Endodermal cell (in vitro differentiated cells): ENCODE measurements at places on chromosomes 1 and 21. TPM values are rescaled to one million over a fixed set of nuclear protein-coding genes. Genes with fewer than 3 reads are reported as not detected.

- H3K27me3 ChIP-seq: no peaks in the 10 kb centered on the region
- H3K27ac ChIP-seq: no peak overlapping the region
- DNase-seq: no peak
- H3K4me3 ChIP-seq: no peak overlapping the region
- no peaks in the 10 kb centered on the region for H3K36me3 ChIP-seq
Measured at GRCh38 chr21:39881661-39882060, 14.4 kb downstream of the PCP4 start.

GRCh38 chr1:228350831-228351781 lies 55.5 kb downstream of the TRIM11 start:
- no peak overlapping the region for H3K4me3 ChIP-seq
- H3K36me3 ChIP-seq: no peaks in the 10 kb centered on the region
- no peak for DNase-seq
- H3K27me3 ChIP-seq: no peaks in the 10 kb centered on the region

GRCh38 chr1:27136998-27137542 lies 17.9 kb downstream of the SLC9A1 start:
- H3K27ac ChIP-seq: peak overlapping the region; percentile 53
- no peak overlapping the region for H3K4me3 ChIP-seq
- no peaks in the 10 kb centered on the region for H3K27me3 ChIP-seq
- H3K4me1 ChIP-seq: no peaks in the 10 kb centered on the region
- H3K36me3 ChIP-seq: no peaks in the 10 kb centered on the region

- no peak overlapping the region for H3K27ac ChIP-seq
- H3K27me3 ChIP-seq: peaks cover 19% of the 10 kb centered on the region
- no peaks in the 10 kb centered on the region for H3K36me3 ChIP-seq
- H3K4me1 ChIP-seq: no peaks in the 10 kb centered on the region
Measured at GRCh38 chr1:76870037-76870436, 2.8 kb downstream of the ST6GALNAC5 start.

The GNG12 gene
- 7.7 and 9.3 TPM in 2 replicates for total RNA-seq

GRCh38 chr1:157209514-157209913 lies 71.3 kb upstream of the ETV3 start:
- no peaks in the 10 kb centered on the region for H3K27me3 ChIP-seq
- no peaks in the 10 kb centered on the region for H3K4me1 ChIP-seq
- peak; percentile 23 for DNase-seq
- H3K36me3 ChIP-seq: no peaks in the 10 kb centered on the region
- no peak overlapping the region for H3K27ac ChIP-seq

GRCh38 chr1:49181033-49181432 lies 404.3 kb upstream of the BEND5 start:
- DNase-seq: no peak
- H3K27ac ChIP-seq: no peak overlapping the region
- H3K27me3 ChIP-seq: no peaks in the 10 kb centered on the region
- H3K4me1 ChIP-seq: no peaks in the 10 kb centered on the region
- no peak overlapping the region for H3K4me3 ChIP-seq

- DNase-seq: no peak
- no peaks in the 10 kb centered on the region for H3K27me3 ChIP-seq
- no peaks in the 10 kb centered on the region for H3K36me3 ChIP-seq
- no peak overlapping the region for H3K27ac ChIP-seq
- no peak overlapping the region for H3K4me3 ChIP-seq
Measured at GRCh38 chr1:76402128-76402527, 327.6 kb downstream of the ST6GALNAC3 start.

DNA sequence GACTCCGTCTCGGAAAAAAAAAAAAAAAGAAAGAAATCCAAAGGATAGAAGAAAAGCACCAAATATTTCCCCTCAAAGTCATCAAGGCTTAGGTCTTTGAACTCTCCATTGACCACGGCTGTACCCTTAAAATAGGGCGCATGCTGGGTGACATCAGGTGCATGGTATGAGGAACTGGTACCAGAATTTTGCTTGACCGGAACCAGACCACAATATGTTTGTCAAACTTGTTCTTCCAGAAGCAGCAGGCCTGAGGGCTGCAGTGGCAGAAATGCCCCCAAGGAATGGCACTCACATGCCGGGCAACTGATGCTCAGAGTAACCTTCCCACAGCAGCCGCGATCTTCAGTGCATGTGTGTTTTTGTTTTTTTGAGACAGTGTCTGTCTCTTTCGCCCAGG lies 21.0 kb downstream of the RCC1 start:
- H3K36me3 ChIP-seq: peaks cover 46% of the 10 kb centered on the region
- no peak for DNase-seq
- no peak overlapping the region for H3K4me3 ChIP-seq
- no peaks in the 10 kb centered on the region for H3K4me1 ChIP-seq
- no peaks in the 10 kb centered on the region for H3K27me3 ChIP-seq
- H3K27ac ChIP-seq: no peak overlapping the region

DNA sequence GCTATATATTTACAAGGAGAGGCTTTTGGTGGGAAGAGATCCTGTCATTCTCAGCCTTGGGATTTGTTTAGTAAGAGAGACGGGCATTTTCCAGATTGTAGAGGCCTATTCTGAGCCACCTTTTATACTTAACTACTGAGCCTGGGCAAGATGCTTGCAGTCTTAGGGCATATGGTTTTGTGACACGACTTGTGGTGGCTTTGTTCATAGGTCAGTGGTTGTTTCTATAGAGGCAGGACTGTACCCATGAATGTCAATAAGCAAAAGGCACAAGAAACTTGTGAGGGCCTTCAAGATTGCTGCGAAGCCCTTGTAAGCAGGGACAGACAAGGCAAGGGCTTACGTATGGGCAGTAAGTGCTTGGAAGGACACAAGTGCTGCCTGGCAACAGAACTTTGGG lies 3.4 kb upstream of the FCRL3 start:
- no peak overlapping the region for H3K27ac ChIP-seq
- H3K4me1 ChIP-seq: no peaks in the 10 kb centered on the region
- no peak for DNase-seq
- H3K36me3 ChIP-seq: no peaks in the 10 kb centered on the region
- peaks cover 24% of the 10 kb centered on the region for H3K27me3 ChIP-seq

DNA sequence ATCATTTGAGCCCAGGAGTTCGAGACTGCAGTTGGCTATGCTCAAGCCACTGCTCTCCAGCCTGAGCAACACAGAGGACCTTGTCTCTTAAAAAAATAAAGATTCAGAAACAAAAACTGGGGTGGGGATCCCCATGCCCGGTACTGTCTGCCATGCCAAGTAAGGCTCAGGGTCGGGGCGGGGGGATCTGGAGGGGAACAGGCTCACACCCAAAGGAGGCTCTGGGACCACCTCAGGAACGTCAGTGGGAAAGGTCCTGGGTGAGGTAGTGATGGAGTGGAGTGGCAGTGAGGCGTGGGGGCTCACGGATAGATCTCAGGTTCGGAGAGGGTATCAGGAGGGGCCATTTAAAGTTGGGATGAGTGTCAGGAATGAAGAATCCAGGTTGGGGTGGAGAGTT lies 765 bp upstream of the S100A4 start:
- H3K27me3 ChIP-seq: no peaks in the 10 kb centered on the region
- no peak overlapping the region for H3K4me3 ChIP-seq
- no peak for DNase-seq
- no peak overlapping the region for H3K27ac ChIP-seq
- peaks cover 12% of the 10 kb centered on the region for H3K4me1 ChIP-seq

DNA sequence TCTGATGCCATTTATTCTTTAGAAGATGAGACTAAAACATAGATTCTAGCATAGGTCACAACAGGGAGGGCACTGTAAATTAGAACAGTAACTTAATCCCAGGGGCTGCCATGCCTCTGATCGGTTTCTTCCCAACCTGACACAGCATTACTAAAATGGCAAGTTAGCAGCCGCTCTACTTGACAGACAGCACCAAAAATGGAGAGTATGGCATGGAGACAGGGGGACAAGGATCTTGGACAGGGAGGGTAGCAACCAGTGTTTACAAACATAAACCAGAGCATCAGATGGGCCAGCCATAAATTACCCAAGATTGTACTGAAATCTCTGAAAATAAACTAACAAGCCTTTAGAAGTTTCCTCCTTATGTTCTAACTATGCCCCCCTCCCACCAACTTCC lies 5.9 kb downstream of the DUSP10 start:
- DNase-seq: no peak
- H3K4me1 ChIP-seq: peaks cover 7% of the 10 kb centered on the region

DNA sequence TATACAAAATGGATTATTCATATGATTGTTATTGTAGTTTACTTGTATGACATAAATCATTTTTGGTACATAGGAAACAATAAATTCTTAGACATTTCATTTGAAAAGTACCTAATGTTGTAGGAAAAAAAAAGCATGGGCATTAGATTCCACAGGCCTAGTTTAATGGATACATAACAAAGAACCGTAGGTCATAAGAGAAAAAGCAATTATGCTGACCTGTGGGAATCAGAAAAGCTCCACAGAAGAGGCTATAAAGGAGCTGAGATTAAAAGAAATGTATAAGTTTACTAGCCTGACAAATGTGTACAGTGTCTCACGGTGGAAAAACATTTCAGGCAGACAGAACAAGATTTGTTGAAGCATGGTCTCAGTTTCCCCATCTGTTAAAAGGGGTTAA lies 3.7 kb downstream of the DEPDC1 start:
- H3K27me3 ChIP-seq: no peaks in the 10 kb centered on the region
- peaks cover 32% of the 10 kb centered on the region for H3K36me3 ChIP-seq
- H3K27ac ChIP-seq: no peak overlapping the region
- no peak for DNase-seq
- peaks cover 3% of the 10 kb centered on the region for H3K4me1 ChIP-seq
- no peak overlapping the region for H3K4me3 ChIP-seq

The POU2F1 gene
- 49.4 to 59.3 TPM (median 57.3 TPM) in 3 replicates for total RNA-seq

The CHI3L2 gene
- not detected in 3 replicates for total RNA-seq

The DCDC2B gene
- total RNA-seq: not detected in 2 replicates

DNA sequence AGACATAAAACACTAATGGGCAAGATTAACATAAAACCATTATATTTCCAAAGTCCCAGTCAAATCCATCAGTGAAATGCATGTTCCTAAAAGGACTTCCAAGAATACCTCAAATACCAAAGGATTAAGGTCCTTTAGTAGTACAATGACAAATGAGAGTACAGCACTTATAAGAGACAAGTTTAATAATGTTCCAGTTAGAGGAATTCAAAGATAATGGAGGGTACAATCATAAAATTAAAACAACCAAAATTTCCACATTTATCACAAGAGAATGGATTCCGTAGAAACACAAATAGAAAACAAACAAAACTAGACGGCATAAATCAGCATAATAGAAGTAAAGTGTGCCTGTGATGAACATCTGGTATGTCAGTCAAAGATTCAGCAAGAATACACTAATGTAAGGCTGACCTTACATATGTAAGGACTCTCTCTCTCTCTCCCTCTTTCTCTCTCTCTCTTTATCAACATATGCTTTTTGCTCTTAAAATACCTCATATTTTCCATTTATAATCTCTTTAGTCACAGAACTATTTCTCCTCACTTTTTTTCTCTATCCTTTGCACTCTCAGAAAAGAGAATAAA lies 32.8 kb upstream of the C1orf53 start:
- no peak for DNase-seq
- no peaks in the 10 kb centered on the region for H3K36me3 ChIP-seq
- H3K27ac ChIP-seq: no peak overlapping the region
- no peaks in the 10 kb centered on the region for H3K4me1 ChIP-seq

GRCh38 chr1:200889571-200889970 lies 5.1 kb upstream of the INAVA start:
- H3K36me3 ChIP-seq: no peaks in the 10 kb centered on the region
- no peak overlapping the region for H3K27ac ChIP-seq
- H3K4me3 ChIP-seq: no peak overlapping the region

The TMPRSS3 gene
- not detected in 2 replicates for total RNA-seq
